ENCODE measurements at places on chromosomes 1 and 21. TPM values are rescaled to one million over a fixed set of nuclear protein-coding genes. Genes with fewer than 3 reads are reported as not detected.

- H3K4me1 ChIP-seq: peaks cover 5% of the 10 kb centered on the region
- no peak overlapping the region for H3K27ac ChIP-seq
- H3K36me3 ChIP-seq: no peaks in the 10 kb centered on the region
- no peak overlapping the region for H3K4me3 ChIP-seq
- peak; percentile 20 for DNase-seq
- no peaks in the 10 kb centered on the region for H3K27me3 ChIP-seq
Measured at GRCh38 chr1:164660412-164660772, 101.4 kb downstream of the PBX1 start.

DNA sequence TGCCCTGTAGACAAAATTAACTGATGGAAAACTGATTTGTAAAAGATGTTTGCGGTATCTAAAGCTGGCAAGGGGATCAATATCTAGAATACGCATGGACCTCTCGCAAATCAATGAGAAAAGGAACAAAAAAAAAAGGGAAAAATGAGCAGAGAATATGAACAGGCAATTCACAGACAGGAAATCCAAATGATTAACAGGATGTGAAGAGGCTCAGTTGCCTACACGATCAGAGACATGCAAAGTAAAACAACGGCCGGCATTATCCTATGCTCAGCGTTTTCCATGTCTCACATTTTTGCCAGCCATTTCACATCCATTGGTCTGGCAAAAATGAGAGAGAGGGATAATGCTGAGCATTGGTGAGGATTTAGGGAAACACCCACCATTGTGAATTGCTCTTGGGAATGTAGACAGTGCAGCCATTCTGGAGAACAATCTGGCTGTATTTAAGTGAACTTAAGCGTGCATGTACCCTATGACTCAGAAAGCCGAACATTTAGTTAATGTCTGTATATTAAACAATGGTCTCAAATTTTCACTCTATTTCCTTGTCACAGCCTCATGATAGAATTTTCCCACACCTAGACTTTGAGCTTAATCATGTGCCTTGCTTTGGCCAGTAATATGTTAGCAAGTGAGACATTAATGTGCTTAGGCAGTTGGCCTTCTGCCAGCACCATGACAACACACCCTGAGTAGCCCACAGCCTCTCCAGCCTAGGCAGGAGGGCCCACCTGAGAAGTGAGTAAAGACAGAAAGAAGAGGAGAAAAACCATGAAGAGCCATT lies 61.0 kb upstream of the NBPF3 start:
- peaks cover 3% of the 10 kb centered on the region for H3K4me1 ChIP-seq
- no peak overlapping the region for H3K27ac ChIP-seq
- no peaks in the 10 kb centered on the region for H3K36me3 ChIP-seq
- no peak for DNase-seq

DNA sequence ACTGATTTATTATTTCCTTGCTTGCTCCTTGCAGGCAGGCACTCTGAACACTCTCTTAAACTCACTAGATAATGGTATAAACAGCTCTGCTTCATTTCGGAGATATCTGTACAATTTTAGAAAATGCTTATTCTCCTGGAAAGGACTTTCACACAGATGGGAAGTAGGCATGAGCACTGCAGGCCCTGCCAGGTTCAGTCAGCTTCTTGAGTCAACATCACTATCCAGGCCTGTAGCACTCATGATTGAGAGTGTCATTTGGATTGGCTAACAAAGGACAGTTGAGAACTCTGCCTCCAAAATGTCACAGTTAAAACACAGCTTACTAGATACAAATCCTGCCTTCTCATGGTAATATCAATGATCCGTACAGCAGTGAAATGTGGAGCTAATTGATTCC lies 181.9 kb downstream of the CYYR1 start:
- no peak overlapping the region for H3K27ac ChIP-seq
- H3K27me3 ChIP-seq: no peaks in the 10 kb centered on the region

The ADORA3 gene
- total RNA-seq: not detected

The KRTAP12-2 gene
- total RNA-seq: not detected

The RAB3B gene
- total RNA-seq: 0.13 TPM

The COL6A1 gene
- total RNA-seq: 4.1 TPM
